Nephron progenitor cell (in vitro differentiated cells): ENCODE measurements at places on chromosomes 3 and 15.

GRCh38 chr15:25241241-25241801 lies 197.5 kb downstream of the UBE3A start:
- no peaks in the 10 kb centered on the region for H3K4me1 ChIP-seq
- H3K4me3 ChIP-seq, result no peak overlapping the region
- no peaks in the 10 kb centered on the region for H3K36me3 ChIP-seq
- H3K27me3 ChIP-seq, result no peaks in the 10 kb centered on the region

- no peak overlapping the region for H3K27ac ChIP-seq
- H3K4me3 ChIP-seq, result no peak overlapping the region
- no peaks in the 10 kb centered on the region for H3K36me3 ChIP-seq
- no peaks in the 10 kb centered on the region for H3K27me3 ChIP-seq
- DNase-seq, result no peak
These were observed 622.3 kb downstream of the DIPK2A start for GRCh38 chr3:144593881-144594280.

- no peaks in the 10 kb centered on the region for H3K27me3 ChIP-seq
- no peak for DNase-seq
- H3K4me3 ChIP-seq, result no peak overlapping the region
- no peaks in the 10 kb centered on the region for H3K36me3 ChIP-seq
- no peaks in the 10 kb centered on the region for H3K4me1 ChIP-seq
These were observed 454.0 kb upstream of the ARHGEF26 start for GRCh38 chr3:153666991-153667740.

- H3K36me3 ChIP-seq, result peaks cover 19% of the 10 kb centered on the region
- no peak for DNase-seq
- H3K27me3 ChIP-seq, result no peaks in the 10 kb centered on the region
- H3K4me3 ChIP-seq, result no peak overlapping the region
- H3K27ac ChIP-seq, result no peak overlapping the region
- no peaks in the 10 kb centered on the region for H3K4me1 ChIP-seq
These were observed 23.4 kb upstream of the P2RY12 start for GRCh38 chr3:151407928-151408327.

GRCh38 chr15:39543651-39544050 lies 37.2 kb upstream of the THBS1 start:
- H3K36me3 ChIP-seq, result peaks cover 6% of the 10 kb centered on the region
- H3K4me3 ChIP-seq, result no peak overlapping the region
- DNase-seq, result no peak
- H3K27ac ChIP-seq, result no peak overlapping the region
- no peaks in the 10 kb centered on the region for H3K4me1 ChIP-seq
- no peaks in the 10 kb centered on the region for H3K27me3 ChIP-seq
